ENCODE measurements at places on chromosomes 7 and 10.

GRCh38 chr7:46360811-46361210 lies 439.7 kb upstream of the IGFBP3 start:
- DNase-seq: no peak

DNA sequence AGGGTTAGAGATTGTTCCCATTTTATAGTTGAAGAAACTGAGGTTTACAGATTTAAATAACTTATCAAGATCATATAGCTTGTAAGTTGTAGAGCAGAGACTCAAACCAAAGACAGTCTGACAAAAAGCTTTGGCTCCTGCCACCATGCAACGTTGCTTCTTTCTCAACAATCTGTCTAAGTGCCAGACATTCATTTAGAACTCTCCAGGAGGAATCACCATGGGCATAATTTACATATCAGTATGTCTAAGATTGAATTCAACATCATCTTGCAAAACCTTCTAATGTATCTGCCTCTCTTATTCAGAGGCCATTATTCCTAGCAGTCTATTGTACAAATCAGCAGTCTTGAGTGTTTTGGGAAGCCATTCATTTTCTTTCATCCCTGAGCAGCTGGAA lies 163.5 kb upstream of the PLXDC2 start:
- DNase-seq: no peak

DNA sequence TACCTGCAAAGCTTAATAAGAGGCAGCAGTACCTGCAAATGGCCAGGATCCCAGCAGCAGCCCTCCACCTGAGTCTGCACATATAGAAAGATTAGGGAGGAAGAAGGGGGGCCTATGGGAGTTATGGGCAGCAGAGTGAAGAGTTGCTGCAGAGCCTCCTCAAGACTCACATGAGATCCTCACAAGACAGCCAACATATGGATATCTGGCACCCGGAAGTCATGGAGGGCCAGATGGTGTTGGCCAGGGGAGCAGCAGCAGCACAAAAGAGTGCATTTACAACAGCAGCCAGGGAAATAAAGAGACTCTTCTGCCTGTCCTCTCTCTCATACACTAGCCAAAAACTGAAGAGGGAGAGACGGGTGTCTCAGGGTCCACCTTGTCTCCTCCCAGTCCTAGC lies 4.0 kb upstream of the TAS2R40 start:
- no peak for DNase-seq

GRCh38 chr10:103280506-103280905 lies 3.6 kb downstream of the INA start:
- DNase-seq: no peak

DNA sequence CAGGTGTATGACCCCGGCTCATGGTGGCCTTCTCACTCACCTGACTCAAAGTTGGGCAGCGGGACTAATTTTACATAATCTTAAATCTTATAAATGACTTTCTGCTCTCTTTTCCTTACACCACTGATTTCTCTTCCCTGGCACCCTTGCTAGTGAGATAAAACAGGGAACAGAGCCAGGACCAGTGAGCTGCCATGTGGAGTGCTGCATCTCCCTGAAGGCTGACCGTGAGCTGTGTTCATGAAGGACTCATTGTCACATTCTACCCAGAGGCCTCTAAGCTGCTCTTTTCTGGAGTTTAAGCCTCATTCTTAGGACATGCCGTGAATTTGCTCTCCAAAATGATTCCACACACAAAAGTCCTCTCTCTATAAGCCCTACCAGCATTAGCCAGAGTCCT lies 762.3 kb downstream of the AUTS2 start:
- DNase-seq: no peak

GRCh38 chr7:82528577-82529310 lies 85.2 kb upstream of the CACNA2D1 start:
- no peak for DNase-seq

- no peak for DNase-seq
Observed at GRCh38 chr7:45680776-45681175, 106.6 kb downstream of the ADCY1 start.
